Stimulated activated CD4-positive, alpha-beta T cell treated with anti-CD3 and anti-CD28 coated beads, Interleukin-1b, Interleukin-23, amount 100 ng/mL, for 48 hours (primary cell): ENCODE measurements at places on chromosomes 6 and 20.

DNA sequence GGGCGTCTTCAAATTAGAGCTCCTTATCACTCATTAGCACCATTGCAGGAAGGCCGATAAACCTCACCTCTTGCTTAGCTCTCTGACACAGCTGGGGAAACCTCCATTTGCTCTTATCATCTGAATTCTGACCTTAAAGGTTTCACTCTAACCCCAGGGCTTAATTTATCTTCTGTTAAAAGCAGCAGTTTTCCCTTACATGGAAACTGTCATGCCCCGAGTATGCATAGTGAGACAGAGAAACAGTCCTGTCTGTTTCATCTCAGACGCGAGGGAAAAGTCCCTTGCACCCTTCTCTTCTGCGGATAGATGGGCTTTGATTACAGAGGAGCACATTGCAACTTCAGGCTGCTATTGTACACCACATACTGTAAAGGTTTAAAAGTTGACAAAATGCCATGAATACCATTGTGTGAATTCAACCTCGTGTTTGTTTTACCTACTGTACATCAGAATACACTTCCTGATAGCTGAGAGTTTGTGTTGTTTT, 191.5 kb upstream of the BMP2 start:
- DNase-seq: no peak

- no peak for DNase-seq
Observed at GRCh38 chr6:166928644-166929541, 27.5 kb downstream of the RNASET2 start.

DNA sequence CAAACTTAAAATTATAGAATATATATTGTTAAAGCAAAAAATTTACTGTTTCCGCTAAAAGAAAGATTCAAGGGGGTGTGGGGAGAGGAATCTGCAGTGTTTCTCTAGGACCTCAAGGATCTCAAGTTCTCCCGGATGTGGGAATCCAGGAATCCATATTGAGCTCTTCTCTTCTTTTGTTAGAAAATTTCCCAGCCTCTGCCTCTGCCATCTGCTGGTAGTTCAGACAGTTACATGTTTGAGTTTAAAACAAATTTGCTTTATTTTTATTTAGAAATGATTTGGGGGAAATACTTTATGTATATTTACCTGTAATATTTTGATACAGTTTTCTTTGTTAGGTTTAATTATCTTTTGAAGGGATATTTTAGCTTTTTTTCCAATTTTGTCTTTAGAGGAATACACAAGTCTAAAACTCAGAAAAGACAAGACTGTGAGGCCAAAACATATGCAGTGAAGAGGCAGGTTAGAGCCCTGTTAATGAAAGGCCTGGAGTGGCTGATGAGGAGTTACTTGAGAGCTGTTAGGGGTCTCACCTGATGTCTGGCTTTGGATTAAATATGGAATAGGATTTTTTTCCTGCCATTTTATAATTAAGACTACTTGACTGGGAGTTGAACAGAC, 268.8 kb downstream of the ARID1B start:
- no peak for DNase-seq

- DNase-seq: no peak
Observed at GRCh38 chr6:141848029-141848890, 284.5 kb upstream of the GJE1 start.

GRCh38 chr6:5749016-5749650, 257.6 kb downstream of the NRN1 start:
- DNase-seq: no peak

DNA sequence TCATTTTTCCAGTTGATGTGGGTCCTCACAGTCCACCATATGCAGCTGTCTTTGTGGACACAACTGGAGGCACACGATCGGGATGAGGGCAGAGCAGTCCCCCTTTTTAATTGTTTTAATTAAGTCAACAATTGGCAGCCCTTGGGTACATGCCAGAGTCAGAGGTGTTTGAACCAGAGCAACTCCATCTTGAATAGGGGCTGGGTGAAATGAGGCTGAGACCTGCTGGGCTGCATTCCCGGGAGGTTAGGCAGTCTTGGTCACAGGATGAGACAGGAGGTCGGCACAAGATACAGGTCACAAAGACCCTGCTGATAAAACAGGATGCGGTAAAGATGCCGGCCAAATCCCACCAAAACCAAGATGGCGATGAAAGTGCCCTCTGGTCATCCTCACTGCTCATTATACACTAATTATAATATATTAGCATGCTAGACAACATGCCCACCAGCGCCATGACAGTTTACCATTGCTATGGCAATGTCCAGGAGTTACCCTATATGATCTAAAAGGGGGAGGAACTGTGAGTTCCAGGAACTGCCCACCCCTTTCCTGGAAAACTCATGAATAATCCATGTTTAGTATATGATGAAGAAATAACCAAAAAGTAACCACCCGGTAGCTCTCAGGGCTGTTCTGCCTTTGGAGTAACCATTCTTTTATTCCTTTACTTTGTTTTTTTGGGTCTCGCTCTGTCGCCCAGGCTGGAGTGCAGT, 31.8 kb upstream of the BLCAP start:
- DNase-seq: no peak

DNA sequence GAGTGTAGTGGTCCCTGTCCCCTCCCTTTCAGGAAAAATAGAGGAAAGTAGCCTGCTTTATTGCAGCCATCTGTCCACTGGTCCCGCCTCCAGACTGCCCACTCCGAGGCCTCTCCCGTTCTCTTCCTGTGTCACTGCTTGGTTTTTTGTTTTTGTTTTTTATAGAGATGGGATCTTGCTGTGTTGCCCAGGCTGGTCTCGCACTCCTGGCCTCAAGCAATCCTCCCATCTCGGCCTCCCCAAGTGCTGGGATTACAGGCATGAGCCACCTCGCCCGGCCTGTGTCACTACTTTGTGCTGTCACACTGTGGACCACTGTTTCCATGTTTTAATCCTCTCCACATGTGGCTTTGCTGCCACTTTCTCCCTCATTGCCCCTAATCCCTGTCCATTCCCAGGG, 71.2 kb downstream of the ZBTB2 start:
- no peak for DNase-seq

GRCh38 chr20:23286346-23286745, 64.2 kb upstream of the NXT1 start:
- DNase-seq: no peak

DNA sequence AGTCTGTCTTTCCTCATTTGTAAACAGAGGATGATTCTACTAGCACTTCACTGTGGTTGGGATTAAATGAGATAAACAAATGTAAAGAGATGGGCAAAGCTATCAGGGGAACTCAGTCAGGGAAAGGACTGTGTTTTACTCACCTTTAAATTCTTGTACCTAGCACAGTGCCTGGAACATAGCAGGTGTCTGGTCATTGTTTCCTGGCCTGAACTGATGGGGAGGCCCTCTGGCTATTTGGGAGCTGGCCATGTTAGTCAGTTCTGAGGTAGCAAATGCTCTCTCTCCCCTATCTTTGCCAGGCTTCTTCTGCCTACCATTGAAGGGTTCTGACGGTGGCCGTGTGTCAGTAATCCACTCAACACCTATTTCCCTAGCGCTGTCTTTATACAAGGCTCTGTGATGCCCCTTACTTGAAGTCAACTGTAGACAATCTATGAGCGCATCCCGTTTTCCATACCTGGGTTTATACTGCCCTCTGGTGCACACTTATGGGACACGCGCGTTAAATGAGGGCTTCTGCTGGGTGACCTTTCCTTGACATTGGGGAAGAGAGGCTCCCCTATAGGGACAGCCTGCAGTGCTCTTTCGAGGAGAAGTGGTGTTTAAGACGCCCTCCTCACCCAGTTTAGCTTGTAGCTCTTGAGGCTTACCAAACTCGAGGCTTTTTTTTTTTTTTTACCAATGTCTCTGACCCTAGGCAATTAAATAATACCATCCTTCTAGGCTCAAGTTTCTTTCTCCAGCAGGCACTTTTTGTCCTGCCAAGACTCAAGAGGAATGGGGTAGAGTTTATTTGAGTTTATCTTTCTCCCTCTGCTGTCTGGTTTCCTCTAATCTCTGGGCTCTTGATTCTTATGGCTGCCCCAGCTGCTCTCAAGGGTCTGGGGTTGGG, 4.0 kb upstream of the SPATS1 start:
- DNase-seq: peak; percentile 68

DNA sequence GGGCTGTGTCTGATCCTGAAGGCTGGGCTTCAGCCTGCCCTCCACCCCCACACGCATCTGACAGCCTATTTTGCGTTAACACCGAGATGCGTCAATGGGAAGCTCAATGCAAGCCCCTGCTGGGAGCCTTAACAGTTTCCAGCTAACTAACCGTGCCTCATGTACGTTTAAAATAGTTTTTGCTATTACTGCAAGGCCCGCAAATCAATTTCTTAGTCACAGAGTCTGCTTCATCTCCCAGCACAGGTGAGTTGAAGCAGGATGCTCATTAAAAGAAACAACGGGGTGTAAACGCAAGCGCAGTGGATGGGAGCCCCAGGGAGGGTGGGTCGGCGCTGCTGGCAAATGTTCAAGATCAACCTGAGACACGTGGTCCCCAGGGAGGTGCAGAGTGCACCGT, 142.8 kb upstream of the PHACTR3 start:
- DNase-seq: no peak

DNA sequence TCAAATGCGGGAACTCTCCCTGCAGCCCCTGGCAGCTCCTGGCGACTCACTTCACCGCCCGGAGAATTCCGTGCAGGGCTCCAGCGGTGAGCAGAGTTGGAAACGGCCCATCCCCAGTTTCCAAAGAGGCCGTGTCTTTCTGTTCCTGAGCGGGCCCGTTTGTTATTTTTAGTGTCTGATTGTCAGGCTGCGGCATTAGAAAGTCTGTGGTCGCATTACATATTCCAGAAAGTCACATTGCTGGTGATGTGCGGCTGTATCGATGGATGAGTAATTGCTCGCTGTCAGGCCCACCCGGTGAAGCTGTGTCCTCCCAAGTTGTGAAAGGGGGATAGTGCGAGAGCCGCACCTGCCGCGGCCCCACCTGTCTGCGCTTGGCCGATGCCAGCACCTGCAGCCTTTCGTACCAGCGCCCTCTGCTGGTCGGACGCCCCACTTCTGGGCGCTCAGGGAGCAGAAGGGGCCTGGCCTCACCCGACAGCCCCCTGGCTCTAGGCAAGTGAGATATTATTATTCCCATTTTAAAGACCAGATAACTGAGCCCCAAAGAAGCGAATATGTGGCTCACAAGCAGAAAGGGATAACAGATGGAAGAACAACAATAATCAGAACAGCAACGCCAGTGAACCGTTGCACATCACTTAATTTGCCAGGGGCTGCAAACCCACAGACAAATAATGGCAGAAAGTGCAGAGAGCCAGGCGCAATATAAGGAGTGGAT, 244.9 kb downstream of the TSHZ2 start:
- peak; percentile 76 for DNase-seq

DNA sequence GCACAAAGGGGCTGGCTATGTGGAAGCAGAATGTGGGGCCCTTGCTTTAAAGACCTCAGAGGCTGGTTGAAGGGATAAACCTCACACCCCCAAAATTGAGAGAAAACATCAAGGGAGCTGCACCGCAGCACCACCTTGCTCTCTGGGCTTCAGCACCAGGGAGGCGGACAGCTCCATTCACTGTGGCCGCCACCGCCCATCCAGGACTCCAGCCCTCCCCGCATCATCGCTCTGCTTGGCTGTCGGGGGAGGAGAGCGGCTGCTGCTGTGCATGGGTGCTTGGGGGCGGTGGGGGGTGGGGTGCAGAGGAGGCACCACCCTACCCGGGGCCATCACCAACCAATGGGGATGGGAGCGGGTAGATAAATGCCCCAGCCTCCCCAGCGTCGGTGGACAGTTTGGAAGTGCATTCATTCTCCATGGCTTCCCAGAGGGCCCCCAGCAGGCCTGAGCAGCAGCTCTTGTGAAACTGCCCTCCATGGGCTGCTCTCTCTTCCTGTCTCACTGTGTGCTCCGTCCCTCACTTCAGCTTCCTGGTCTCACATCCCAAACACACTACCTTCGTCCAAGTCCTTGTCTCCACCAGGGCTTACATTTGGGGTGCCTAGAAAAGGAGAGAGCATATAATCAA, 75.7 kb upstream of the BHLHE23 start:
- DNase-seq: no peak

- DNase-seq: peak; percentile 83
Observed at GRCh38 chr6:157755746-157756411, 67.2 kb upstream of the SNX9 start.

DNA sequence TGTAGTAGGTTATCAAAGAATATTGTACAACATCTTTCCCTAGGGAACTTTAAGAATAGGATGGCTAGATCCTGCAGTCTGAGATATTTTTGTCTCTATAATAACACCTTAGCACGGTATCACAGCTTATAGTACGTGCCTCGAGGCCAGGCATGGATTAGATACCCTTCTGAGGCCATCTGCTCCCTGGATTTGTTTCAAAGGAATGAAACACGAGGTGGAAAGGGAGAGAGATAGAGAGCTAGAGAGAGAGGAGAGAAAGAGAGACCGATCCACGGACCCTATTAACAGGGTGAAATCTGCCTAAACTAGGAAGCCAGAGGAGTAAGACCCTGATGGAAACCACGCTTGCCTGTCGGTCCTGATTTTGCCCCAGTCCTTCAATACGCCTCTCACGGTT, 92.5 kb downstream of the CD83 start:
- DNase-seq: no peak

- DNase-seq: peak; percentile 46
Observed at GRCh38 chr20:51511861-51512619, 30.5 kb downstream of the NFATC2 start.

GRCh38 chr6:167285077-167285770, 5.9 kb upstream of the UNC93A start:
- no peak for DNase-seq

- DNase-seq: no peak
Observed at GRCh38 chr6:134340179-134340975, 22.5 kb upstream of the SGK1 start.

DNA sequence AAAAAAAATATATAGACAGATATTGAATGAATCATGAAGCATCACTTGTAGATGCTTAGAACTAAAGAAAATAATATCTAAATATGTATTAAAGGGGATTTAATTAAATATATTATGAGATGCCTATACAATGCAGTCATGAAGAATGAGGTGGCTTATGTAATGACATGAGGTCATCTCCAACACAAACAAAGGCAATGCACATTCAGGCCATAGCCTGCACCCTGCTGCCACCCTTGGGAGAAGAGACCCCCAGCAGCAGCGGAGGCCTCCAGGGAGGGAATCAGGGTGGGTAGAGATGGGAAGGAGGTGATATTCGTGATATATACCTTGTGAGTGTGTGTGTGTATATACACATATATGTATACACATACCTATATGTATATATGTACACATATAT, 26.4 kb upstream of the SSTR4 start:
- DNase-seq: no peak

- DNase-seq: no peak
Observed at GRCh38 chr6:14573703-14574290, 456.2 kb downstream of the CD83 start.

DNA sequence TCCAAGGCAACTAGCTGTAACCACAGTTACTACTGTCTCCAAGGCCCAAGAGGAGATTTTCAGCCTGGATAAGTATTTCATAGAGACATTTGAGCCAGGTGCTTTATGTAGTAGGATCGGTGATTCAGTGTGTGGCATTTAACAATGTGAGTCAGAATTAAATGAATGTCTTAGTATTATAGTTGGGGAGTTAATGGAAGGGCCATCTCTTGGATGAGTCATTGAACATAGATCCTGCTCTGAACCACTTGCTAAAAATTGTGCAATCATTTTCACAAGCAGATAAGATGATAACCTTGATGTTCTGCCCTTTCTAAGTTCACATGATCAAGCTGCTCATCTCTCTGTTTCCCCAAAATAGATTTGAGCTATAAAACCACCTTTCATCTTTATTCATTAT, 668.9 kb upstream of the CITED2 start:
- DNase-seq: no peak

- DNase-seq: no peak
Observed at GRCh38 chr20:56636716-56637115, 7.6 kb downstream of the TFAP2C start.
